ENCODE measurements at places on chromosomes 16 and 17.

GRCh38 chr16:38941-39892, 14.2 kb downstream of the POLR3K start:
- no peak for DNase-seq

- DNase-seq: no peak
These were observed 48.5 kb downstream of the IRF8 start for GRCh38 chr16:85947230-85948137.

DNA sequence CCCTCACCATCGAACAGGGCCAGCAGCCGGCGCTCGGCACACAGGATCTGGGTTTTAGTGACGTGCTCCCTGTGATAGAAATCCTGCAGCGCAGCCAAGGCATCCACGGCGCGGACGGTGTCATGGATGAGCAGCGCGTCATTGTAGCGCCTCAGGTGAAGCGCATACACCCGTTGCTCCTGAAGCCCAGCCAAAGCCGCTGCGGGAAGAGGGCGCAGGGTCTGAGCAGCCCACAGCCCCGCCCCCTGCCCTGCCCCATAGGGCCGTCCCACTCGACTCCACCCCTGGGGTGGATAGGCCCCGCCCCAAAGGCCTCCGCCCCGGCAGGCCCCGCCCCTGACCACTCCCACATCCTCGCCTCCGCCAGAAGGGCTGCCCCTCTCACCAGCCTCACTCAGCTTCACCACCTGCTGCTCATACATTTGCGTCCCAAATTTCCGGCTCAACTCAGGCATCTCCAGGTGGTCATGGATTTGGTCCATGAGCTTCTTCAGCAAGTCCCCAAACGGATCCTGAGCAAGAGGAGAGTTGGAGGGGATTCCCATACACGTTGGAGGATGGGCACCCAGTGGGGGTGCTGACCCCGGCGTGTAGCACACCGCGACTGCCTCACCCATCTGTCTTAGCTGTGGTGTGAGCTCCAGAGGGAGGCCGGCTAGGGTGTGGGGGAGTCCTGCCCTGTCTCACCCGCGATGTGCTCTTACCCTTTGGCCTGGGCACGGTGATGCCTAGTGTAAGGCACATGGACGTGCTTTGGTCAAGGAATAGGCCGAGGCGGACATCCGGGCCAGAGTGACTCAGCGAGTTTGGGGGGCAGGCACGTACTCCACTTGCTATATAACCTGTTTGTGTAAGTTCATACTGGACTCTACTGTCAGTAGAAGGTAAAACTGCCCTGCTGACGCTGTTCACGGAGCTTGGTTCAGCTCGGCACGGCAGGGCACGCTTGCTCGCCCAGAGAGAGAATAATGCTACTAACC, 4.6 kb downstream of the DHX58 start:
- no peak for DNase-seq

DNA sequence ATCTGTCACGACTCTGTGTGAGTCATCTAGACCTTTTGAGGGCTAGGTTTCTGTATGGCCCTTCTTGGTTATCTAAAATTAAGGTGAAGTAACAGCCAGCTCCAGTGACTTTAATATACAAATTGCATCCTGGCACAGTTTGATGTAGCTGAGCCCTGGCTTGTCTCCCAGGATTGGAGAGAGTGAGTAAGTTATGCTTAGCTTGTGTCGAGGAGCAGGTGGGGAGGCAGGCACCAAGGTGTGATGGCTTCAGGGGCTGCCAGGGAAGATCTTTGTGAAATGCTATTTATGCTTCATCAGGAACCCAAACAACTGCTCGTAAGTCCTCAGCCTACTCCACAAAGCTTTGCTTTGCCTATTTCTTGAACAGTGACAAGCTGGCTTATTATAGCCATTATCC, 261.2 kb downstream of the HS3ST4 start:
- DNase-seq: no peak

DNA sequence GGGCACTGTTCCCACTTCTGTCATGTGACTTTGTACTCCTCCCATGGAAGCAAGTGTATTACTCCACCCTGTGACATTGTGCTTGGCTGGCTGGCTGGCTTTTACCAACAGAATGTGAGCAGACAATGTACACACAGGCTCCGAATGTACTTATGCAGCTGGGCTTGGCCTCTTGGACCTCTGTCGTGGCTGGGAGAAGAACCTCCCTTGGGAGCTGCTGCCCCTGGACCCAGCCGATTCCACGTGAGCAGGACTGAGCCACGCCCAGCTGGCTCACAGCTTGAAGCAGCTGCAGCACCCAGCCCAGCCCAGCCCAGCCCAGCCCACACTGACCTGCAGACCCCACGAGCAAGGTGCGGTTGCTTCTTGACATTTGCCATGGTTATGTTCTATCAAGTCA, 177.5 kb downstream of the RBFOX3 start:
- DNase-seq: no peak

- DNase-seq: no peak
These were observed 28.8 kb downstream of the DYNLRB2 start for GRCh38 chr16:80569440-80570105.

- no peak for DNase-seq
These were observed 9.5 kb upstream of the HNF1B start for GRCh38 chr17:37754363-37754762.

DNA sequence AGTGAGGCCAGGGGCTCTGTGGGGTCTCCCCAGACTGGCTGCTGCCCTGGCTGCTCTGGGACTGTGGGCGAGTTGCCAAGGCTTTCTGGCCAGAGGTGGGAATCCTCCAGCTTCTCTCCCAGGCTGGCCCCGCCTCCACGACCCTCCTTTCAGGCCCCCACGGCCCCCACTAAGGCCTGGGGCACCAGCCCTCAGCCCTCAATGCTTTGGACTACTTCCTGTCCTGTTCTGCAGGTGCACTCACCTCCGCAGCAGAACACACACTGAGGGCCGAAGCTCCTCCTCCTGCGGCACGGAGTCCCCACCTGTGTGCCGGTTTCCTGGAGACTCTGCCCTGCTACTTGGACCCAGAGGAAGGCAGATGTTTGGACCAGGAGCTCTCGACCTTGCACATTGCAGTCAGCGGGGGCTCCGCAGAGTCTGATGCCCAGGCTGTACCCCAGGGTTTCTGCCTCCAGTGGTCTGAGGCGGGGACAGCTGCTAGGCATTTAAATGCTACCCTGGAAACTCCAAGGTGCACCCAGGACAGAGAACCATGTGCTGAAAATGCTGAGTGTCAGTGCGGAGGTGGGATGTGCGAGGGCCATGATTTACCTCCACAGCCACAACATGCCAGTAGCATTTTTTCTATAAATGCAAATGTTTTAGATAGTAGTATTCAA, 223.8 kb downstream of the IRF8 start:
- no peak for DNase-seq

DNA sequence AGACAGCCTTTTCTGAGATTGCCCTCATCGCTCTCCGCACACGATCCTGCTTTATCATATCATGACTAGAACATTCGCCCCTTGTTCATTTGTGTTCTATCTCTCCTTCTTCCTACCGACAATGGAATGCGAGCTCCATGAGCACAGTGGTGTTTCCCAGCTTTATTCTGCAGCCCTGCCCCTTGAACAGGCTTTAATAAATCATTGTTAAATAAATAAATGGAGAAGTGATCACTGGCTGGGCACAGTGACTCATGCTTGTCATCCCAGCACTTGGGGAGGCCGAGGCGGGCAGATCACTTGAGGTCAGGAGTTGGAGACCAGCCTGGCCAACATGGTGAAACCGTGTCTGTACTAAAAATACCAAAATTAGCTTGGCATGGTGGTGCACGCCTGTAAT, 1063.3 kb upstream of the EEF2KMT start:
- no peak for DNase-seq

GRCh38 chr17:8002721-8003593, 542 bp downstream of the GUCY2D start:
- DNase-seq: no peak

DNA sequence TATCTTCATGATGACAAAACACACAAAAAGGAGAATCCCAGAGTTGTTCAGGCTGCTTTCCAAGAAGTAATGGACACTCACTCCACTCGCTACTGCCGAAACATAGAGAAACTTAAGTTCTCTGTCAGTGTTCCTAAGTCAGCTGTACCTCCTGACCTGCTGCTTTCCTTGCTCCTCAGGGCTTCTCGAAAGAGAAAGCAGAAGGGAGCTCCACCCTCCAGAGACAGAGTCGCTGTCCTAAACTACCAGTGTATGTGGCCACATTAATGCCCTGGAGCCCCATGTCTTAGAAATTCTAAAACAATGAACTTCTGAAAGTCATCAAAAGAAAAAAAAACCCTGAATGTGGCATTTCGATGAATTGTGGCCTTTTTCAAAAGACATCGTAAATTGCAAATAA, 390.8 kb upstream of the MON1B start:
- DNase-seq: no peak

GRCh38 chr17:41064301-41064700, 1.4 kb downstream of the KRTAP2-4 start:
- no peak for DNase-seq

GRCh38 chr16:57166951-57167350, 18.9 kb downstream of the PSME3IP1 start:
- DNase-seq: no peak

GRCh38 chr16:11251525-11252481, 4.2 kb downstream of the SOCS1 start:
- no peak for DNase-seq

DNA sequence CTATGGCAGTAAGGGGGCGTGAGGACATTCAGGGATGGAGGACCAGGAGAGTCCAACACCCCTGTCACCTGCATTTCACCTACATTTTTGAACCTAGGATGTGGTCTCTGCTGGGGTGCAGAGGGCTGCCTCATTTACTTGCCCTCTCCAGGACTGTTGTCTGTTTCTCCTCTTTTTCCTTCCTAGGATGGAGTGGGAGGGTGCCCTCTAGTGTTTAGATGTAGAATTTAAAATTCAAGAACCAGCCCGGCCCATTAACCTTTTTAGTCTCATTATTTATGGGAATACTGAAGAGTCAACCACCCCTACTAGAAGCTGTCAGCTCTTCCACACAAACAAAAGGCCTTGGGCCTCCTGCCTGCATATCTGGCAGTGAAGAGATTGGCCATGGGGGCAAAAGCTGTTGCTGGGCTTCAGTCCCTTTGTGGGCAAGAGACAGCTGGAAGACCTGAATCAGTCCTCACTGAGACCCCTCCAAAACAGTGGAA, 2.5 kb upstream of the STARD3 start:
- DNase-seq: no peak

DNA sequence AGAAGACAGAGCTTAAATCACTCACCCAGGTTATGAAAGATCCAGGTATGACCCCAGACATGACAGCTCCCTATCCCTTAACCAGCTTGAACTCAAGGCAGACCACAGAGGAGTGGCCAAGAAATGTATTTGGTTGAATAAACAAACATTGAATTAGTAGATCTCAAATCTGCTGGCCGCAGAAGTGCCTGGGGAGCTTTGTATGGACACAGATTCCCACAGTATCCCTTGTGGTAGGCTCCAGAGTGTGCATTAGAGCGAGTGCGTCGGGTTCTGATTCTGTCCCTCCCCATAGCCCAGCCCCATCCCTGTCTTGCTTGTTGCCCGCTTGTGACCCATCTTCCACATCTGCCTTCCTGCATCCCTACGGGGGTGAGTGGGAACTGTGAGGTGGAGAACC, 118.8 kb upstream of the FOXF1 start:
- no peak for DNase-seq

DNA sequence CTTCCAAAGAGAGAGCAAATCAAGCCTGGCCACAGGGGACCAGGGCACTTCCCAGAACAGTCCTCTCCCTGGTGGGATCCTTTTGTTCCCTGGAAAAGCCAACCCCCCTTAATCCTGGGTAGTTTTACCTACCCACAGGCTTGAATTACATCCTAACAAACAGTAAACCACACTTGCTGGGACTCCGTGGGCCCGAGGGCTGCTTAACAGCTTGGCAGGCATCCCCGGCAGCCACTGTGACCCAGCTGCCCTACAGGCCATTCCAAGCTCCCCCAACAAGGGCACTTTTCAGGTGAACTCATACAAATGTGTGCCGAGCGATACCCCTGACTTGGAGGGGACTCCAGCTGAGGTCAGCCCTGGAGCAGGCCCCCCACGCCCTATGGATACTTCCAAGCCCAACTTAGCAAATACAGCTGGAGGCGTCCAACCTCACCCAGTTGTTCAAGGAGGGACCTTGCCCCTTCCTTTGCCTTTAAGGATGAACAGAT, 26.4 kb downstream of the ADCY9 start:
- DNase-seq: no peak

DNA sequence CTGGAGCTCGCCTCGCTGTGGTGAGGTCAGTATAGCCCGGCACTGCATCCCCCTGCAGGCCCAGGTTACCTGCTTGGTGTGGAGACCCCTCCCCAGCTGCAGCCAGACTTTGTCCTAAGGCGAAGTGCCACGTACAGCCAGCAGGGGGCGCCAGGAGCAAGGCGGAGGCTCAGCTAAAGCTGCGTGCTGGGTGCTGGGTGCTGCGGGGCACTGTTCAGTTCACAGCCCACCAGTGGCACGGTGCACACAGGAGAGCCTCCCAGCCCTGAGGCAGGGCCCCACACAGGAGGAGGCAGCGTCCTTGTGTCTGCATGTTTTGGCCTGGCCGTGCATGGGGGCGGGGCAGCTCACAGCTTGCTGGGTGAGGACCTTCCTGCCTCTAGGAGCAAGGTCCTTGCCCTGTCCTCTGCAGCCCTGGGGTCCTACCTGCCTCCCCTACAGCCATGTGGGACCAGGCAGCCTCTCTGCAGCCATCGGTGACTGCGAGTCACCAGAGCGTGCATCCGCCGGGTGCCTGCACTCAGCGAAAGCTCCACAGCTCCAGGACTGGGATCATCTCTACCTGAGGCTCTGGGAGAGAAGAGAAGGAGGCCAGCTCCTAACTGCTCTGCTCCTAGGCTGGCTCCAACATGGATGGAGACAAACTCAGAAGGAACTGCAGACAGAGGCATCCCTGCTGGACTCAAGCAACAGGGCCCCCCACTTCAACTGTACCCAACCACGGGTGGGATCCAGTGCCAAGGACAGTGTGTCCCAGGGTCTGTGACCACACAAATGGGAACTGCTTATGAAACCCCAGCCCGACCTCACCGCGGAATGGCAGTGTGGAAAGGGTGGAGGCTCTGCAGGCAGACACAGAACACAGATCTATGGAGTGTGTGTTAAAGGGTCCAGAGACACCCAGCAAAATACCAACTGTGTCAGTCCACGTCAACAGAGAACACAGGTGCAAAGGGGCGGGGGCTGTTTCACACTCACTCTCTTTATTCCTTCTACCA, 19.0 kb downstream of the SLC7A5 start:
- no peak for DNase-seq

DNA sequence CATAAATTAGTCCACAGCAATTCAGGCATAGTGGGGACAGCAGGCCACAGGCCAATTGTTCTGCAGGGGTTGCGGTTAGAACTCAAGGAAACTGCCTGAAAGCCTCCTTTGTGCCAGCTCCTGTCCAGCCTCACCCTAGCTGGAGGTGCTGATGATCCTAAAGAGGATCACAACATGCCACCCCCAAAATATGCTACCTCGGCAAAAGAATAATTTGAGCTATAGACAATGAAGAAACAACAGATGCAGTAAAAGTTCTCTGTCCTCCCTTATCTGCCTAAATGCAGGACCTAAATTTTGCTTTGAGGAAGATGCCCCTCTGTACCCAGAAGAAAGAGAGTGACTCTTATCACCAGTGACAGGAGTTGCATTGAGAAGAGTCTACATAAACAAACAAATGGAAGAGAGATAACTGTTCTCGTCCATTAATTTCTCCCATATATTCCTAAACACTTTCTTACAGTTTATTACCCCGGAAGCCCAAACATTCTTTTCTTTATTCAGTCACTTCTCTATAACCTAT, 14.7 kb downstream of the ALOX15 start:
- DNase-seq: no peak

GRCh38 chr17:235831-236640, 54.6 kb upstream of the DOC2B start:
- no peak for DNase-seq

- no peak for DNase-seq
These were observed 16.4 kb downstream of the CDYL2 start for GRCh38 chr16:80788027-80788426.

Measured in cortex of kidney (tissue), 1 donor.